ENCODE measurements at places on chromosomes 12 and 14. TPM values are rescaled to one million over a fixed set of nuclear protein-coding genes. Genes with fewer than 3 reads are reported as not detected.

DNA sequence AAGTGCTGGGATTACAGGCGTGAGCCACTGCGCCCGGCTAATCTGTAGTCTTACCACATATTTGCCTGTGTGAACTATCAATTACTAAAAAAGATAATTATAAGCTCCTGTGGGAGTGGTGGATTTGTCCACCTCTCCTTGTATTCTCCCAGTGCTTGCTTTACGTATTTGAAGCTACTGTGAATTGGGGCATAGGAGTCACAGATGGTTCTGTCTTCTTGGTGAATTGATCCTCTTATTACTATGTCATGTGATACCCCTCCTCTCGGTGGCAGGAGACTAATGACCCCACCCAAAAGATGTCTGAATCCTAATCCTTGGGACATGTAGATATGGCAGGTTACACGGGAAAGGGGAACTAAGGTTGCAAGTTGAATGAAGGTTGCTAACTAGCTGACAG is 11.8 kb downstream of the GPR132 start:
- H3K4me1 ChIP-seq: no peaks in the 10 kb centered on the region
- H3K27ac ChIP-seq: no peak overlapping the region
- H3K27me3 ChIP-seq: no peaks in the 10 kb centered on the region
- no peak overlapping the region for H3K4me3 ChIP-seq
- no peaks in the 10 kb centered on the region for H3K36me3 ChIP-seq
- DNase-seq: no peak

PPFIA2 gene
- total RNA-seq: 0.20 TPM

DNA sequence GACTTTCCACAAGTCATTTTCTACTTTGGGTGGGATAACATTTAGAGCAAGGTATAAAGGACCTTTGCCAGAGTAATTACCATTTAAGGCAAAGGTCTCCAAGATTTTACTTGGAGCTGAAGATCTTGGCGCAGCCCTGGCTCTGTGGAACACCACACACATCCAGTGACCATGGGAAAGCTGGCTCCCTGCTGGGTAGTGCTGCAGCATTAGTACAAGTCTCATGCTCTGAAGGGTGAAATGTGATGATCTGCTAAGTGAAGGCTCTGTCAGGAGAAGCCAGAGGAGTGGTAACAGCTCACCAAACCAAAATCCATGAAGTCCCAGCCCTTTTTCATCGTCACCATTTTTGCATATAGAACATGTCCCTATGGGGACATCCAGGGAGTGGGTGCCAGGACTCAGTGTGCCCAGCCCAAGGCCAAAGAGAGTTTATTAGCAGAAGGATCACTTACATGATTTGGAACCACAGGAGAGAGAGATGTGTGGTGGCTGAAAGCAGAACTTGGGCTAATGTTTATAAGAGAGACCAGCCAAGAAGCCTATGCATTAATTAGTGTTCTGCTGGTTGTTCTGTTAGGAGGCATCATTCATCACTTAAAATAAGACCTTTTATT is 110.7 kb downstream of the SLC38A6 start:
- no peak overlapping the region for H3K27ac ChIP-seq
- no peak overlapping the region for H3K4me3 ChIP-seq
- H3K27me3 ChIP-seq: no peaks in the 10 kb centered on the region
- no peaks in the 10 kb centered on the region for H3K36me3 ChIP-seq
- no peak for DNase-seq

CPM gene
- total RNA-seq: 21.9 TPM

PSME1 gene
- total RNA-seq: 112 TPM

AGAP2 gene
- total RNA-seq: 4.8 TPM

CNTN1 gene
- total RNA-seq: 0.16 TPM

- no peak overlapping the region for H3K4me3 ChIP-seq
- H3K36me3 ChIP-seq: no peaks in the 10 kb centered on the region
- no peak overlapping the region for H3K27ac ChIP-seq
- H3K27me3 ChIP-seq: no peaks in the 10 kb centered on the region
These were observed 97.6 kb downstream of the EFCAB11 start for GRCh38 chr14:89856871-89857345.

- no peaks in the 10 kb centered on the region for H3K4me1 ChIP-seq
- no peaks in the 10 kb centered on the region for H3K27me3 ChIP-seq
- no peaks in the 10 kb centered on the region for H3K36me3 ChIP-seq
- no peak overlapping the region for H3K4me3 ChIP-seq
- H3K27ac ChIP-seq: no peak overlapping the region
These were observed 10.5 kb downstream of the CLEC6A start for GRCh38 chr12:8466241-8466640.

DNA sequence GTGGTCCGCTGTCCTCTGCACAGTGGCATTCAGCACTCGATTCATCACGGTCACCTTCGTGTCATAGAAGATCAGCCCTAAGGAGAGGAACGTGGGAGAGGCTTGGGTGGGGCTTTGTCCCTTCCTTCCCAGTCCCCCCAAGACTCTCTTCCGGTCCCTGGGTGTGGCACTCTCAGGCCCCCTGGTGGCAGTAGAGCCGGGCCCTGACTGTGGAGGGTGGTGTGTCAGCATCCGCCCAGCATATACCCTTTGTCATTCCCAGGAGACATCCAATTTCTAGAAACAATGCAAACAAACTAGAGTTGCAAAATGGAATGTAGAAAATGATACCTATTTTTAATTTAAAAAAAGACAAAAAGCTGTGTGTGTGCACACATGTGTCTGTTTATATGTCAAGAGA is 45.0 kb downstream of the TRAFD1 start:
- H3K4me1 ChIP-seq: no peaks in the 10 kb centered on the region
- peaks cover 33% of the 10 kb centered on the region for H3K36me3 ChIP-seq
- H3K27me3 ChIP-seq: no peaks in the 10 kb centered on the region
- no peak overlapping the region for H3K4me3 ChIP-seq
- DNase-seq: no peak

DNA sequence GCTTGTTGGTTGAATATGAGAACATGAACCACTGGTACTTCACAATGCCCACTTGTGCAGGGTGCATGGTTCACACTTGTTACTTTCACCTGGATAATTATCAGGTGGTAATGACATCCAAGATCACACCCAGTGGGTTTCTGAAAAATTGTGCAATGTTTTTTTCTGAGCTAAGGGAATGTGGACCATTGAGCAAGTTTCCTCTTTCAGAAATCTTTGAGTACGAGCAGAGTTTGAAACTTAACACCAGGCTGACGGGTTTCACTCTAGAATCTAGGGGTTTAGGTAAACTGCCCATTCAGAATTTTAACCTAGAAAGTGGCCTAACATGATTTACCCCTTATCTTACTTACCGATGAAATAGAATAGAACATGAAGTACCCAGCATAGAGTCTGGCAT is 389.6 kb downstream of the PAWR start:
- no peaks in the 10 kb centered on the region for H3K4me1 ChIP-seq
- no peaks in the 10 kb centered on the region for H3K27me3 ChIP-seq
- no peak for DNase-seq

- no peak for DNase-seq
- H3K4me3 ChIP-seq: no peak overlapping the region
- no peaks in the 10 kb centered on the region for H3K27me3 ChIP-seq
- no peaks in the 10 kb centered on the region for H3K36me3 ChIP-seq
- no peak overlapping the region for H3K27ac ChIP-seq
These were observed 38.7 kb upstream of the CRY1 start for GRCh38 chr12:107131832-107132616.

- no peaks in the 10 kb centered on the region for H3K27me3 ChIP-seq
- no peaks in the 10 kb centered on the region for H3K4me1 ChIP-seq
- H3K27ac ChIP-seq: no peak overlapping the region
- H3K4me3 ChIP-seq: no peak overlapping the region
These were observed 96.5 kb downstream of the BCAT1 start for GRCh38 chr12:24852420-24852819.

GRCh38 chr12:68148261-68148951 is 11.1 kb downstream of the IFNG start:
- no peak for DNase-seq
- H3K36me3 ChIP-seq: no peaks in the 10 kb centered on the region
- H3K4me1 ChIP-seq: no peaks in the 10 kb centered on the region
- H3K27me3 ChIP-seq: no peaks in the 10 kb centered on the region
- no peak overlapping the region for H3K4me3 ChIP-seq

GRCh38 chr14:101687756-101688546 is 73.6 kb upstream of the PPP2R5C start:
- no peaks in the 10 kb centered on the region for H3K36me3 ChIP-seq
- no peak overlapping the region for H3K4me3 ChIP-seq
- no peaks in the 10 kb centered on the region for H3K27me3 ChIP-seq
- no peaks in the 10 kb centered on the region for H3K4me1 ChIP-seq
- DNase-seq: no peak

DNA sequence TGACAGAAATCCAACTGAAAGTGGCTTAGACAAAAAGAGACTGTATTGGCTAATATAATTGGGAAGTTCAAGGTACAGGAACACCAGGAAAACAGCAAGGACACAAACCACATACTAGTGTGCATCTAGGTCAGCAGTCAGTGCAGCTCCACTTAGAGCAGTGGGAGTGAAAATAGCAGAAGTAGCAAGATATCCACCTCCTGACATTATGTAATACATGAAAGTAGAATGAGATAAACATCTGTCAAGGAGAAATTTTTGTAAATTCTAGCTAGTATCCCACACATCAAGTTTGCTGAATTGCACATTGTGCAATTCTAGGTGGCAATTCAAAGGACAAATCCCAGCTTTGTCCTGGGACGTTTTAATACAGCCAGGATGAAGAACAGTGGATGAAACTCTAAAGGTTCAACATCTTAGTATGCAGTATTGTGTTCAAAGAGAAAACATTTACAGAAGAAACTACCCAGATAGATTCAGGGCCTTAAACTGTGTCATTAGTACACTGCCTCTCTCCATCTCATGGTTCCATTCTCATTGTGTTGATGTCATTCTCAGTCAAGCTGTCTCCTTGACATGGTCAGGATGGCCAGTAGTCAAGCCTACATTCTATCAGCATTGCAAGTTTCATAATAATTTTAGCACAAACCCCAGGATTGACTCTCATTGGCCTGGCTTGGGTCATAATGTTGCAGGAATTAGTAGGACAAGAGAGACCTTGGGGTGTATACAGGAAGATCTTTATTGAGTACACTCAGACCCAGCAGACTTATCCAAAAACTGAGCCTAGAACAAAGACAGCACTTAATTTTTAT is 56.8 kb downstream of the SDR9C7 start:
- H3K4me1 ChIP-seq: no peaks in the 10 kb centered on the region
- no peak overlapping the region for H3K27ac ChIP-seq
- no peak overlapping the region for H3K4me3 ChIP-seq
- DNase-seq: no peak

GRCh38 chr12:116280595-116281290 is 3.2 kb upstream of the MED13L start:
- H3K27ac ChIP-seq: no peak overlapping the region
- no peak overlapping the region for H3K4me3 ChIP-seq
- no peaks in the 10 kb centered on the region for H3K36me3 ChIP-seq
- no peaks in the 10 kb centered on the region for H3K27me3 ChIP-seq
- no peak for DNase-seq

DNA sequence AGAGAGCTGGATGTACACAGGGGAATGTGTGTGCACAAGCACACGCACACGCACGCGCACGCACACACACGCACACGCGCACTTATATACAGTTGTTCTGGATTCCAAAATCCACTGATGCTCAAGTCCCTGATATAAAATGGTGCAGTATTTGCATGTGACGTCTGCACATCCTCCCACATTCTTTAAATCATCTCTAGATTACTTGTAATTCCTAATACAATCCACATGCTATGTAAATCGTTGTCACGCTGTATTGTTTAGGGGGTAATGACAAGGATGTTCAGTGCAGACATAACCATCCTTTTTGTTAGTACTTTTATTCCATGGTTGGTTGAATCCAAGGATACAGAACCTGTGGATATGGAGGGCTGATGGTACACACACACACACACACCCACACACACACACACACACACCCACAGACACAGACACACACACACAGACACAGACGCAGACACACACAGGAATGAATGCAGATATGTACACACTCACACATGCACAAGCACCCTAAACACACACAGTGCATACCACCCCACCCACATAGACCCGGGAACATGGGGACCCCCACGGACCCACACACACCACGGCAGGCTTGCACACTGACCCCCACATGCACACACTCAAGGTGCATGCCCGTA is 188.5 kb upstream of the PRMT8 start:
- no peaks in the 10 kb centered on the region for H3K27me3 ChIP-seq
- H3K4me1 ChIP-seq: peaks cover 19% of the 10 kb centered on the region
- H3K36me3 ChIP-seq: no peaks in the 10 kb centered on the region

GRCh38 chr12:71556875-71557274 is 106.8 kb downstream of the ZFC3H1 start:
- no peak for DNase-seq
- no peaks in the 10 kb centered on the region for H3K36me3 ChIP-seq
- H3K27ac ChIP-seq: no peak overlapping the region
- H3K27me3 ChIP-seq: no peaks in the 10 kb centered on the region
- no peaks in the 10 kb centered on the region for H3K4me1 ChIP-seq
- no peak overlapping the region for H3K4me3 ChIP-seq

- H3K27ac ChIP-seq: no peak overlapping the region
- H3K36me3 ChIP-seq: no peaks in the 10 kb centered on the region
- no peak overlapping the region for H3K4me3 ChIP-seq
- no peaks in the 10 kb centered on the region for H3K4me1 ChIP-seq
- H3K27me3 ChIP-seq: no peaks in the 10 kb centered on the region
These were observed 401.4 kb downstream of the RPL10L start for GRCh38 chr14:46250113-46250703.

GRCh38 chr12:42945927-42946326 is 356.4 kb upstream of the PRICKLE1 start:
- no peak for DNase-seq
- H3K27me3 ChIP-seq: no peaks in the 10 kb centered on the region
- no peaks in the 10 kb centered on the region for H3K4me1 ChIP-seq
- no peaks in the 10 kb centered on the region for H3K36me3 ChIP-seq
- H3K4me3 ChIP-seq: no peak overlapping the region
- H3K27ac ChIP-seq: no peak overlapping the region

DNA sequence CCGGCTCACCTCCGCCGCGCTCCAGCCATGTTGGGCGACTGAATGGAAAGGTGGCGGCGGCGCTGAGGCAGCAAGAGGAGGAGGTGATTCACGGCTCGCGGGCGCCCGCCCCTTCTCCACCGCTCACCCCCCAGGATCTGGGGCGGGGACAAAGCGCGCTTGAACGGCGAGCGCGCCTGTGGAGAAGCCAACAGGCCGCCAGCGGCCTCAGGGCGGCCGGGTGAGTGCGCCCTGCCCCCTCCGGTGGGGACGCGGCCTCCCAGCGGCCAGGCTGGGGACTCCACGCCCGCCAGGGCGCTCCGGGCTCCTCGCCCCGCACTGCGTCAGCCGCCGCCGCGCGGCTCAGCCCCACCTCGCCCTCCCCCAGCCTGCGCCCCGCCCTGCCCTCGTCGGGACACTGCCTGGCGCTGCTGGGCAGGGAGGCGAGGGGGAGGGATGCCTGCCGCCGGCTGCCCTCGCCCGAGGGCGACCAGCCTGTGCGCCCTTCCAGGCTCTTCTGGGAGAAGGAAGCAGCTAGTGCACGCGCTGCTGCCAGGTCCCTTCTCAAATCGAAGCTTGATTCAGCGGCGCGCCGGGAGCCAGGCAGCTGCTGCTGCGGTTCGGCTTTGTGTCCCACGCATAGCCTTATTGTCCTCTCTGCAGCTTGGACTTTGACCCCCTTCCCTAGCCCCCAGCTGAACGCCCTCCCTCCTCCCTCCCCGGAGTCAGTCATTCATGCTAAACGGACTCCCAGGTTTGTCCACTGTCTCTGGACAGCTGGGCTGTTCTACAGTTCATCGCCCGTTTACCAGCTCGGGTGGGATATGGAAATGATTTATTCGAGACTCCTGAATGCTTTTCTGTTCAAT is at the start of gene KIF21A:
TSS of gene KIF21A (minus strand) at position 40 of the 848 bp plus-strand sequence. CDS start 150 bp downstream, outside the sequence.
- peak within 1 kb of the TSS; percentile 80 for H3K4me3 ChIP-seq
- peak; percentile 85 for DNase-seq
- H3K36me3 ChIP-seq: no peaks in the 10 kb centered on the region
- H3K27ac ChIP-seq: peak within 1 kb of the TSS; percentile 95
- no peaks in the 10 kb centered on the region for H3K27me3 ChIP-seq
